ENCODE measurements at places on chromosomes 2 and 18.

- DNase-seq, result no peak
These were observed 13.6 kb downstream of the FHOD3 start for GRCh38 chr18:36311026-36311570.

- no peak for DNase-seq
These were observed 11.5 kb downstream of the GRB14 start for GRCh38 chr2:164609790-164610189.

DNA sequence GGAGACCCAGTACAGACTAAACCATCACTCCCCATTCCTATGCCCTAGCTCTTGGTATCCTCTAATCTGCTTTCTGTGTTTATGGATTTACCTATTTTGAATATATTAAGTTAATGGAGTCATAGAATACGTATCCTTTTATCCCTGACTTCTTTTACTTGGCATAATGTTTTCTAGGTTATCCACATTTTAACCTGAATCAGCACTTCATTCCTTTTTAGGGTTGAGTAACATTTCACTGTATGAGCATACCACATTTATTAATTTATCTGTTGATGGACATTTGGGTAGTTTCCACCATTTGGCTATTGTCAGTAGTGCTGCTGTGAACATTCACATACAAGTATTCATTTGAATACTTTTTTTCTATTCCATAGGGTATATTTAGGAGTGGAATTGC, 157.3 kb upstream of the CTNNA2 start:
- DNase-seq, result no peak

DNA sequence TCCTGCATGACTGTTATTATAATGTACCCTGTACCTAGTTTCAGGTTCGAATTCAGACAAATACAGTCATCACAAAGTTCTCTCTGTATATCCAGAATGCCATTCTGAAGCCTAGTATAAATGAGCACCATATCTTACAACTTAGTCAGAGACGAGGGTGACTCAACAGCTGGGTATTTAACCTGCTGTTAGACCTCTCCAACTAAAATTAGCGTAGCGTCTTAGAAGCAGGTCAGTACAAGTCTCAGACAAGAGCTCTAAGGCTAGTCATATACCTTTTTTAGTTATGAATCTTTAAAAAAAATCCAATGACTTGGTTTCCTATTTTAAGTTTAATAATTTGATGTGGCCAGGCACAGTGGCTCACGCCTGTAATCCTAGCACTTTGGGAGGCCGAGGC, 74.1 kb downstream of the CABYR start:
- no peak for DNase-seq

- no peak for DNase-seq
These were observed 73.1 kb upstream of the TNP1 start for GRCh38 chr2:216932863-216933548.

GRCh38 chr2:89848114-89848513, 1156.6 kb downstream of the RPIA start:
- no peak for DNase-seq

GRCh38 chr2:66441581-66442320, 6.8 kb downstream of the MEIS1 start:
- no peak for DNase-seq

DNA sequence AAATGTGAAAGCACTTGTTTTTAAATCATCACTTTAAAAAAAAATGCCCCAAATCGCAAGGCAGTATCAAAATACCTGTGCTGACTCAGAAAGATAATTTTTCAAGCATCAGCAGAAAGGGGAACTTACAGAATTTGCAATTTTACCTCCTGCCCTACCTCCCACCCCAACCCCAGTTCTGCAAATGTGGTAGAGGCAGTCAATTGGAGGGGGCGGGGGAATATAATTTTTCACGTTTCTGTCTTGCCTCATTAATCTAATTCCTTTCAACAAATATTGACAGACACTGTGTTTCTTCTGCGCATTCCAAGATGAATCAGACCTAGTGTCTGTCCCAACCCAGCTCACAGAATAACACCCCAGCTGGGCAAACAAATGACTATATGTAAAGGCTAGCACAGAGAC, 76.8 kb downstream of the ALPK2 start:
- DNase-seq, result no peak
